ENCODE measurements at places on chromosomes 5 and 9.

- no peak overlapping the region for H3K27ac ChIP-seq
- DNase-seq = no peak
- no peaks in the 10 kb centered on the region for H3K27me3 ChIP-seq
- no peak overlapping the region for H3K4me3 ChIP-seq
These were observed 21.8 kb upstream of the JAKMIP2 start for GRCh38 chr5:147804334-147804733.

DNA sequence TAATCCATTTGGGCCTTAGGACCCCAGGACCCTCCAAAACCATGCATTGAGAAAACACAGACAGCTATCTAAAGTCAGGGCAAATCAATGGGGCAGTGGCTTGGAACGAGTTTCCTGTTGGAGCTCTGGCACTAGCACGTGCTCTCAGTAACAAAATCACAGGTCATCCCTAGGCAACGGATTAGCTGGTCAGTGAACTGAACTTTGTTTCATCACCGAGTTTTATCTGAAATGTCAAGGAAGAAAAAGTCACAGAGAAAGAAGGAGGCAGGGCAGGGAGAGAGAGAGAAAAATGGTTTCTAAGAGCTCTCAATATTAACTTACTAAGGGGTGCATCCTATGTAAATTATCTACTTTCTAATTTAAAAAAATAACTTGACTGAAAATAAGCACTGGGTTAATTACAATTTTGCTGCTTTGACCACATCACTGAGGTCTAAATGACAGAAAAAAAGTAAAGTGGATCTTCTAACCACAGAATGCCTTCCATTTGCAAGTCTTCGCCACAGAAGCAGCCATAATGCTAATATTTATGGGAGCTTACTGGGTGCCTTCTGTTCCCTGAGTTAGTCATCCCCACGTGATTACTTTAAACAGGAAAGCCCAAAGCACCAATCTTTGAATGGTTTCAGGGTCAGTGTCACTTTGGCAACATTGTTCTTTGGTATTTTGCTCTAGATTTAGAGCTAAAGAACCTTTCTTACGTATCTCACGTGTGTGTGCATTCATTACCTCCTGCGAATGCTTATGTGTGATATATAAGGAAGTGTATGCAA lies 503.9 kb downstream of the RASEF start:
- DNase-seq = no peak
- no peaks in the 10 kb centered on the region for H3K27me3 ChIP-seq
- peaks cover 3% of the 10 kb centered on the region for H3K4me1 ChIP-seq
- H3K27ac ChIP-seq = no peak overlapping the region
- no peaks in the 10 kb centered on the region for H3K36me3 ChIP-seq

DNA sequence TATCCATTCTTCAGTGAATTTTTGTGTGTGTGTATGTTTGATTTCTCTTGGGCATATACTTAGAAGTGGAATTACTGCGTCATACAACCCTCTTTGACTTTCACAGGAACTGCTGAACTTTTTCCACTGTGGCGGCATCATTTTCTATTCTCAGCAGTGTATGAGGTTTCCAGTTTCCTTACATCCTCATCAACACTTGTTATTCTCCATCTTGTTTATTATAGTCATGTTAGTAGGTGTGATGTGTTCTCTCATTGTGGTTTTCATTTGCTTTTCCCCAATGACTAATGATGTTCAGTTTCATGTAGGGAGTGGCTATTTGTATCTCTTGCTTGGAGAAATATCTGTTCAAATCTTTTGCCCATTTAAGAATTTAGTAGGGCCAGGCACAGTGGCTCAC lies 2.6 kb downstream of the ZNF79 start:
- no peaks in the 10 kb centered on the region for H3K27me3 ChIP-seq
- H3K27ac ChIP-seq = no peak overlapping the region
- peaks cover 10% of the 10 kb centered on the region for H3K36me3 ChIP-seq
- H3K4me1 ChIP-seq = peaks cover 9% of the 10 kb centered on the region

DNA sequence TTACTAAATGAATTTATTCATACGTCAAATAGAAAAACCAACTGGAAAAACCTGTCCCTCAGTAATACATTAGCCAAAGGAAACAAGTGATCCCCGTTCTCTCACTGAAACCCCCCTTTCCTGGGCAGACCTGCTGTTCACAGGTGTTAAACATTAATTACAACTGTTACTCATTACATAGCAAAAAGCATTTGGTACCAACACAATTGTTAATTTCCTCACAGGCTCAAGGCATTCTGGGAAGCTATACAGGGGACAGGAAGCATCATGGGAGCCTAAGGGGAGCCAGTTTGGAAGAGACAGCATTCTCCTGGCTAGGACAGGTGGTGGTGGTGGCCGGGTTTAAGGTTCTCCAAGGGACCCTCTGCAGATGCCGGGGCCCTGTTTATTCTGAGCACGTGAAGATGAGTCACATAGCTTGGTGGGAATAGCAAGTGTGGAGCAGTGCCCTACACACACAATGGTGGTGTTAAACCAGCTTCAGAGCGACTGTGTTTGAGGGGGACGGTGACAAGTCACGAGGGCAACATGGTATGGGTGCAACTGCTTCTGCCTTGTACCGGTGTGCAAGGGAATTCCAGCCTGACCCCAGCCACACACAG lies 62.6 kb upstream of the SLC25A51 start:
- no peak for DNase-seq
- no peaks in the 10 kb centered on the region for H3K4me1 ChIP-seq
- no peaks in the 10 kb centered on the region for H3K36me3 ChIP-seq
- H3K27me3 ChIP-seq = no peaks in the 10 kb centered on the region
- H3K27ac ChIP-seq = no peak overlapping the region

DNA sequence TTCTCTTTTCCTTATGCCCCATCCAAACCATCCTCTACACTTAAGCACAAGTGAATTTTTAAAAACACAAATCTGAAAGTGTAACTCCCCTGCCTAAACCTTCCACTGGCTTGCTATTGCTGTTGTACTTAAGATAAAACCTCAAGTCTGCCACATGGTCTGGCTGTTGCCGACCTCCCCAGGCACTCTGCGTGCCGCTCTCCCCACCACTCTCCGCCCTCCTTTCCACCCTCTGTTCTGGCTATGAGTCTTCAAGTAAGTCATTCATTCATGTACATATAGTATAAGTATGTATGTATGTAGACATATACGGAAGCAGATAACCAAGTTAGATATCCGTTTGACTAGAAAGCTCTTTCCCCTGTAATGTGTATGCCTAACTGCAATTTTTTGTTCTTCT lies 94.7 kb upstream of the ANKRD55 start:
- no peaks in the 10 kb centered on the region for H3K4me1 ChIP-seq
- no peak overlapping the region for H3K4me3 ChIP-seq
- no peaks in the 10 kb centered on the region for H3K36me3 ChIP-seq
- DNase-seq = no peak
- no peaks in the 10 kb centered on the region for H3K27me3 ChIP-seq

DNA sequence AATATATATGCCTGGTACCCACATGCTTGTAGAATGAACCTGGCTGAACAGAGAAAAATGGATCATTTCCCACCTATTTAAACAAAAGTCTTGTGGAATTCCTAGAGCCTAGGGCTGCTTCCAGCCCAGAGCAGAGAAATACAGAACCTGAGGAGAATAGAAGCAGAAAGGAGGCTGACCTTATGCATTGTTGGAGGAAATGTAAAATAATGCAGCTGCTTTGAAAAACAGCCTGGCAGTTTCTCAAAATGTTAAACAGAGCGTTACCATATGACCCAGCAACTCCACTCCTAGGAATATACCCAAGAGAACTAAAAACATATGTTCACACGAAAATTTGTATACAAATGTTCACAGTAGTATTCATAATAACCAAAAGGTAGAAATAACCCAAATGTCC lies 15.1 kb downstream of the MAPKAP1 start:
- H3K4me3 ChIP-seq = no peak overlapping the region
- no peaks in the 10 kb centered on the region for H3K36me3 ChIP-seq
- H3K4me1 ChIP-seq = peaks cover 1% of the 10 kb centered on the region
- no peak for DNase-seq
- no peak overlapping the region for H3K27ac ChIP-seq
- H3K27me3 ChIP-seq = no peaks in the 10 kb centered on the region

DNA sequence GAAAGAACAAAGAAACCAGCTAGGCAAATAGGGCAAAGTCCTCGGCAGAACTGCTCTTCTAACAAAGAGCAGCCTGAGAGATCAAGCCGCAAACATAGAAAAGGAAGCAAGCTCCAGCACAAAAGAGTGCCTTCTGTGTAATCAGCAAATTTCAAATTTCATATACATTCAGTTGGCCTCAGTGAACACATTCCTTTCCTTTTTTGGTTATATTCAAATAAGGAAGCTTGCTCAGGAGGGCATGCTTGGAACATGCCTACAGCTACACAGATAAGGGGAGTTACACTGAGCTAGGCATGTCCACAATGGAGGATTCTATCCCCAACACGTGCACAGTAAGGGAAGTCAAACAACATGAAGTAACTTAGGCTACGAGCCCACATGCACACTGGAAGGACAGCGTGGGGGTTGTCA lies 23.4 kb downstream of the IL33 start:
- H3K4me1 ChIP-seq = peaks cover 2% of the 10 kb centered on the region
- H3K4me3 ChIP-seq = no peak overlapping the region
- no peak for DNase-seq
- H3K36me3 ChIP-seq = no peaks in the 10 kb centered on the region
- H3K27ac ChIP-seq = no peak overlapping the region

DNA sequence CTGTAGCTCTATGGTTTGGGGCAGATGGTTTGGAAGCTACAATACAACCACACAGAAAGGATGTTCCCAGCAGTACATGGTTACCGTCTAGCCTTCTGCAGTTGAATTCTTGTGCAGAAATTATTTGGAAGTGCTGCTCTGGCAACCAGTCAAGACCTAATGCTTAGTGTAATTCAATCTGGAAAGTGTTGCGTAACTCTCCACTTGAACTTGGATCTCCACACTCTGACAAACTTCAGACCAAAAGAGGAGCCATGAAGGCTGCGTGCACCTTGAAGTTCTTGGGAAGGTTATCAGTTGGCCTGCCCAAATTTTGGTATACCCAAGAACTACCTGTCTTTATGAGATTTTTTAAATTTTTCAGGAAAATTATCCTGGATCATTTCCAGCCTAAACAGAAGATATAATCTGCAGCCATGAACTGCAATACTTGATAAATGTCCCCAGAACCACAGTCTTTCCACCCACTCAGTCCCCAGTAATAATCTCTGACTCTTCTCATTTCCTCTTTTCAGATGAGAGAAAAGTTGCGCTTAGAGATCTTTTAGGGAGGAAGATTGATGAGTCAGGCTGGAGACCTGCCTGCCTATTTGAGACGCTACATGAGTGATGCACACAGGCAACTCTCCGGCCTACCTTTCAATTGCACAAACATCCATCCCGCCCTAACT lies 159.9 kb downstream of the FANCC start:
- peaks cover 5% of the 10 kb centered on the region for H3K36me3 ChIP-seq
- no peak overlapping the region for H3K27ac ChIP-seq
- H3K4me3 ChIP-seq = no peak overlapping the region
- H3K27me3 ChIP-seq = no peaks in the 10 kb centered on the region
- H3K4me1 ChIP-seq = no peaks in the 10 kb centered on the region

DNA sequence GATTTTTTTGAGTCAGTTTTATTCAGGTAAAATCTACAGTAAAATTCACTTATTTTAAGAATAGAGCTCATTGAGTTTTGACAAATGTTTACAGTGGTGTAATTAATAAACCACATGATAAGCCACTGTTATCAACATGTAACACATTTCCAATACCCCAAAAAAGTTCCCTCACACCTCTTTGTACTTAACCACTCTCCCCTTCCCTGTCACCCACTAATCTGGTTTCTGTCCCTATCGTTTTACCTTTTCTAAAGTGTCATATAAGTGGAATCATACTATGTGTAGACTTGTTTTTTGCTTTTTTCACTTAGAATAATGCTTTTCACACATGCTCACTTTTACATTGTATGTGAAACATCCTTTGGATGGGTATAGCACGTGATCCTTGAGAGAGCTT lies 127.2 kb downstream of the KDM4C start:
- H3K27ac ChIP-seq = no peak overlapping the region
- no peak for DNase-seq
- no peaks in the 10 kb centered on the region for H3K36me3 ChIP-seq
- no peaks in the 10 kb centered on the region for H3K27me3 ChIP-seq

- no peaks in the 10 kb centered on the region for H3K27me3 ChIP-seq
- H3K27ac ChIP-seq = no peak overlapping the region
- DNase-seq = no peak
- H3K4me3 ChIP-seq = no peak overlapping the region
- peaks cover 17% of the 10 kb centered on the region for H3K4me1 ChIP-seq
- no peaks in the 10 kb centered on the region for H3K36me3 ChIP-seq
These were observed 210.1 kb downstream of the PAX5 start for GRCh38 chr9:36823934-36824333.

DNA sequence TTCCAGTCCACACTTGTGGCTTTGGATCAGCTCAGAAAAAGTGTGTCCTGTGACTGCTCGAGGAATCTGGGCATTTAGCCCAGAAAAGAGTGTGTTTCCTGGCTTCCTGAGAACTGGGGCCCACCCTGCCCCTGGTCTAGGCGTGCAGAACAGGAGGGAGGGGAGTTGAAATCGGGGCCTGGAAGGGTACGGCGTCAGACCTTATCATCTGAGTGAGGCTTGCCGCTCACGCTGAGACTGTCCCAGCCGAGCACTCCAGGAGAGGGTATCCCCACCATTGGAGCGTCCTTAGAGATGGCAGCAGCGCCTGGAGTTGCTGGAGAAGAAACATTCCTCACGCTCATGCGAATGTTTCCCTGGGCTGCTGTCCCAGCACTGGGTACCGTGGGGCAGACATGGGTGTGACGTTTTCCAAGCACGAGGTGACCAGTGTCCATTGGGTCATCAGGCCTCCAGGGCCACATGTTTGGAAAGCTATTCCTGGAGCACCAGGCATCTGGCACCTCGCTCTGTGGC lies 22.5 kb downstream of the NEK6 start:
- H3K4me3 ChIP-seq = no peak overlapping the region
- no peaks in the 10 kb centered on the region for H3K36me3 ChIP-seq
- no peak overlapping the region for H3K27ac ChIP-seq
- no peaks in the 10 kb centered on the region for H3K27me3 ChIP-seq

DNA sequence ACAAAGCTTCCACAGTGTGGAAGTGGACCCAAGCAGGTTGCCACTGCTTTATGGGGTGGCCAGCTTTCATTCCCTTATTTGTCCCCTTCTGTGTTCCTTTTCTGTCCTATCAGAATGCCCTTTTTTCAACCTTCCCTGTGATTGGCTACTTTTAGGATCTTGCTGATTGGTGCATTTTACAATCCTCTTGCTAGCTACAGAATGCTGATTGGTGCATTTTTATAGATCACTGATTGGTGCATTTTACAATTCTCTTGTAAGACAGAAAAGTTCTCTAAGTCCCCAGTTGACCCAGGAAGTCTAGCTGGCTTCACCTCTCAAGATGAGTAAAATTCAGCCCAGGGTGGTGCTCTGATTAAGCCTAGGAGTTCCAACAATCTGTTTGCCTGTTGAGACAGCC lies 157.2 kb upstream of the ERCC6L2 start:
- no peaks in the 10 kb centered on the region for H3K36me3 ChIP-seq
- H3K4me1 ChIP-seq = no peaks in the 10 kb centered on the region
- no peak overlapping the region for H3K4me3 ChIP-seq

DNA sequence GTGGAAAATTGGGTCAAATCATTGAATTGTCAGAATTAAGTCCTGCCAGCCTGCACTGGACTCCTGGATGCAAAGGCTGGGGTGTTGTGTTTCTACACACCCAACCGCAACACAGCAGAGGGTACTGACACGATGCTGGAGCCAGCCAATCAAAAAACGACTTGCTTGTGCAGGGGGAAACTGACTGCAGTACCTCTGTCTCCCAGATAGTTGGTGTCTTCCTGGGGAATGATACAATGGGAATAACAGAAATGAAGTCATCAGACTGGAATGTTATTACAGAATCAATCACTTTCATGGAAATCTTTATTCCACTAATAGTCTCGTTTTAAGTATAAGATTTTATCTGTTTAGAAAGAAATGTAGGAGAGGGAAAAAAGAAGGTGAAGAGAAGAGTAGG lies 330.3 kb downstream of the MLLT3 start:
- no peak overlapping the region for H3K4me3 ChIP-seq
- H3K36me3 ChIP-seq = no peaks in the 10 kb centered on the region
- peaks cover 3% of the 10 kb centered on the region for H3K4me1 ChIP-seq
- DNase-seq = no peak
- no peaks in the 10 kb centered on the region for H3K27me3 ChIP-seq

All from neuronal stem cell (in vitro differentiated cells).